Left hindlimb (tissue), 1 donor: ENCODE measurements at places on chromosomes 4 and X.

GRCh38 chrX:34381241-34381640 is 249.1 kb upstream of the FAM47A start:
- DNase-seq, result no peak

- DNase-seq, result no peak
Measured at GRCh38 chr4:4521731-4522130, 20.1 kb downstream of the STX18 start.

- no peak for DNase-seq
Measured at GRCh38 chrX:102129473-102129872, 4.0 kb downstream of the TCEAL2 start.

- DNase-seq, result no peak
Measured at GRCh38 chrX:15724911-15725310, 13.2 kb upstream of the CA5B start.

DNA sequence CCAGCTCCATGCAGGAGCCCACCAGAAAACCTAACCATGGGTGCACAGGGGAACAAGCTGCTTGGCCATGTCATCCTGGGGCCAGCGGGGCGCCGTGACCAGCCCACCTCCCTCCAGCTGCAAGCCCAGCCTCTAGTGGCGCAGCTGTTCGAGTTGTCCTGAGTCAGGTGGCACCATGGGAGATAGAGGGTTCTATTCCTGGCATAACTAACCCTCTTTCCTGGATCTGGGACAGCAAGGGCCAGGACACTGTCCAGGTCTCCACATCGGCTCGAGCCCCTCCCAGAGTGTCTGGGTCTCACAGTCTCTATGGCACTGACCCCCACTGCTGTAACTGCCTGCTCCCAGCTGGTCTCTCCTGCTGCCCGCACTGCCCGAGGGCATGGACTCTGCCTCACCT is 16.7 kb downstream of the ABLIM2 start:
- no peak for DNase-seq

DNA sequence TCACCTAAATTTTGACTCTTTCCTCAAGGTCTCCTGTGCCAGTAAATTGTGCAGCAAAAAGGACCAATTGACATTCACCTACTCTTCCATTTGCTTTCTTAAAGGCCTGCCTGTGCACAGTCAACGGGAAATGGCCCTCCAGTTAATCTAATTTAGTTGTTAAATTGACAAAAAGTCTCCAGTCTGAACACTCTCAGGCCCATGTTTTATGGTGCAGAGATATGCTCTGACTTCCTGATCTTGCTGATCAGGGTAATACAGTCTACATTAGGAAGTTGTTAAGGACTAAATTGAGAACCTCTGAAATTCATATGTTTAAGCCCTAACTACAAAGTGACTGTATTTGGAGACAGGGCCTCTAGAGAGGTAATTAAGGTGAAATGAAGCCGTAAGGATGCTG is 133.6 kb upstream of the IL15 start:
- DNase-seq, result no peak

DNA sequence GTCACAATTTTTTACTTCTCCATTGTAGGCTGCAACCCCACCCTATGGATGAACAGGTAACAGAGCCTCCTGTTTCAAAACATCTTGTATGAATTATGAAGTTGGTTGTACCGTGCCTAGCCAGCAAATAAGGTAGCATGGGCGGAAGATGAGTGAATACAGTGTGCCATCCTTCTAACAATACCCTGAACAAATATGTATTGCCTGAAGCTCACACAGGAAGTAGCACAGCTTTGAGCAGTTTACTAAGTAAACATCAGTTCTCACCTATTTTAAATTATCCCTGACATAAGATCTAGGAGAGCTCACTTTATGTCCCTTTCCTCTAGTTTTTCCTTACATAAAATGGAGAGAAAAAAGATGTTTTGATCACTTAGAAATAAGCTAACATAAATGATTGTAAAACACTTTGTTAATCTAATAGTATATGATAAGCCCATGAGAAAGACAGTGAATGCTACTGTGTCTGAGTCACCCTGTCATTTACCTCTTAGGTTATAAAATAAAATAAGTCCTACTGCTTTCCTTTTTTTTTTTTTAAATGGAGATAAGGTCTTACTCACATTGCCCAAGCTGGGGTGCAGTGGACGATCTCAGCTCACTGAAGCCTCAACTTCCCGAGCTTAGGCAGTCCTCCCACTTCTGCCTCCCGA is 36.6 kb downstream of the GRSF1 start:
- DNase-seq, result no peak

DNA sequence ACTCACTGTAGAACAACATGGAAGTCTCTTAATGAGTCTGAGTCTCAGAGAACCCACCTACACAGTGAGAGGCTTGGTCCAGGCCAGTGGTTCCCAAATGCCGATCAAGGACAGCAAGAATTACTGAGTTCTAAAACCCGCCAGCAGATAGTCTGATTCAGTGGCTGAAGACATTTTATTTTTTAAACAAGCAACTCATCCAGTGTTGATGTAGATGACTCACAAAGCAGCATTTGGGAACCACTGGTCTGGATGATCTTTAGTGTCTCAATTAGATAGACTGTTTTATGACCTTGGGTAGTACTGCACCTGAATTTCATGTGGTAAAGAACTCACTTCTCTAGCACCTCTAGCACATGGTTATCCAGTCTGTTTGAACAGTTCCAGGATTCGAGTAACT is 193.6 kb downstream of the FBXW7 start:
- no peak for DNase-seq

GRCh38 chrX:53319614-53320542 is 38.5 kb upstream of the IQSEC2 start:
- no peak for DNase-seq

DNA sequence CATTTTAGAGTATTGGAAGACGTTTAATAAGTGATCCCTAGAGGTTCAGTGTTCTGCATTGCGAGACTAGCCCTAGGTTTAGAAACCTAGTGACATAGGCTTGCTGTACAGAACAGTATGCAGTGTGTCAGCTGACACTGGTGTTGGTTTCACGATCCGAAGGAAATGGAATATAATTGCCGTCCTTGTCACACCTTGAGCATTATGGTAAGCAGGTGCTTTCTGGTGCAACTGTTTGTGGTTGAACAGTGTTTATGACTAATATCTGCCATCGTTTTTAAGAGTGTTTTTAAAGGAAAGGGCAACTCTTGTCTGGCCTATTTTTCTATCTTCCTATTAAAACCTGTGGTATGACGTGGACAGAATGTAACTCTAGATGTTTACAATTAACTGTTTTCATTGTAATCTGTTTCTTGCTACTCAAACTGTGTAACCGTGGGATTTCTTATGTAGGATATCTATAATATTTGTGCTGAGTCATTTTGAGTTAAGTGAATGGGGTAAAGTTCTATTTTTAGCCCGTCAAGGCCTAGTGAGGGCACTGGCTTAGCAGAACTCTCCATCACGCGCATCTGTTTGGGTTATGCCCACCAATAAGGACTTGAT is 53.8 kb upstream of the TBC1D14 start:
- DNase-seq, result no peak

DNA sequence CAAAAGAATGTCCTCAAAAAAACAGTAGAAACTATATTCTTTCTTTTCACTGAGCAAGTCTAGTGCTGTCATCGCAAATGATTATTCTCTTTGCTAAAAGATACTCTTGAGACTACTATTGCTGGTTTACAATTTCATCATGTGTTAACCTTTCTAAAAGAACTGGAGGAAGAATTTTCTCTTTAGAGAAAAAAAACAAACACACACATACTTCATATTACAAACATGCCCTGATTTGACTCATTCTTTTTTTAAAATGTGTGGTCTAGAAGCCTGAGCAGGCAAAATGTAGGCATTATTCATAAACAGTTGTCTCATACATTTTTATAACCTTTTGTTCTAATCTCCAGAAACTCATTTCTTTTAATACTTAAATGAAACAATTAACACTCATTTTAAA is 60.6 kb upstream of the FAT4 start:
- DNase-seq, result no peak

- no peak for DNase-seq
Measured at GRCh38 chr4:117134386-117134785, 49.0 kb upstream of the TRAM1L1 start.

- DNase-seq, result no peak
Measured at GRCh38 chr4:80180743-80181142, 16.6 kb upstream of the PRDM8 start.

DNA sequence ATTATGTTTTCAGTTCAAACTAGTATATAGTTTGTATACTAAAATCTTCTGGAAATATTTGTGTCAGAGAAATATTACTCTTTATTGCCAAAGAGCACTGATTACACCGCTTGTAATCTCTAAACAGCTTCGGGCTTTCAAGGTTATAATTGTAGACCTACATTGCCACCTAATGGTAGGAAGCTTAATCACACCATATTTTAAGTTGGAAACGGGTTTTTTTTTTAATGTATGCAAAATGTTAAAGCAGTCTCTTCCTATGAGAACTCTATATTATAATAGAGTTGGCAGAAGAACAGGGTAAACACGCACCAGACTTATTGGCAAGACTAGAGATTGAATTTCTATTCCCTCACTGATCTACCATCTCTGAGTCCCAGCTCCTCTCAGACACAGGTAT is 19.5 kb upstream of the NFXL1 start:
- no peak for DNase-seq

DNA sequence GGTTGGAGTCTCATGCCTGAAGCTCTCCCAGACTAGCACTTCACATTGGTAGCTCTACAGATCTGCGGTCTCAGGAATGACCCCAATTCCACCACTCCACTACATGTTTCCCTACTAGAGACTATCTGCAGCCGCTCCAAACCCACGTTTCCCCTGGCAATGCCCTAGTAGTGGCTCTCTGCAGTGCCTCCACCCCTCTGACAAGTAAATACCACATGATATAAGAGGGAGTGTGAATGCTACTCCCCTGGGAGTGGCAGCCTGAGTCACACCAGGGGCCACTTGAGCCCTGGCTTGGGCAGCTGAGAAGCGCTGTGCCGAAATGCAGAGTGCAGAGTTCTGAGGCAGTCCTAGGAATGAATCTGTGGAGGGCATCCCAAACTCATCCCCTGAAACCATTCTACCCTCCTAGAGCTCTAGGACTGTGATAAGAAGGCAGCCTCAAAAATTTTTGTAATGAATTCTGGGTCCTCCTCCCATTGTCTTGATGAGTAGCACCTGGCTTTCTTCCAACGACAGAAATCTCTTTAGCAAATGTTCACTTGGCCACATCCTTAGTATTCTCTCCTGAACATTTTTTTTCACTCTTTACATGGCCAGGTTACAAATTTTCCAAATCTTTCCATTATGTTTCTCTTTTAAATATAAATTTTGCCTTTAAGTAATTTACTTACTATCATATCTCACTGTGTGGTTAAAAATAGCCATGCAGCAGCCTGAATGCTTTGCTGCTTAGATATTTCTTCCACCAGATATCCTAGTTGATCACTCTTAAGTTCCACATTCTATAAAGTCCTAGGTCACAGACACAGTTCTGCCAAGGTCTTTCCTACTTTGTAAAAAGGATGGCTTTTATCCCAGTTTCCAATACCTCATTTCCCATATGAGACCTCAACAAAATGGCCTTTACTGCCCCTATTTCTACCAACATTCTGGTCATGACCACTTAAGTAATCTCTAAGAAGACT is 160.2 kb upstream of the CPEB2 start:
- DNase-seq, result no peak

GRCh38 chr4:111812760-111813159 is 332.5 kb upstream of the FAM241A start:
- DNase-seq, result no peak

GRCh38 chrX:50853399-50853798 is 39.4 kb upstream of the SHROOM4 start:
- DNase-seq, result no peak

DNA sequence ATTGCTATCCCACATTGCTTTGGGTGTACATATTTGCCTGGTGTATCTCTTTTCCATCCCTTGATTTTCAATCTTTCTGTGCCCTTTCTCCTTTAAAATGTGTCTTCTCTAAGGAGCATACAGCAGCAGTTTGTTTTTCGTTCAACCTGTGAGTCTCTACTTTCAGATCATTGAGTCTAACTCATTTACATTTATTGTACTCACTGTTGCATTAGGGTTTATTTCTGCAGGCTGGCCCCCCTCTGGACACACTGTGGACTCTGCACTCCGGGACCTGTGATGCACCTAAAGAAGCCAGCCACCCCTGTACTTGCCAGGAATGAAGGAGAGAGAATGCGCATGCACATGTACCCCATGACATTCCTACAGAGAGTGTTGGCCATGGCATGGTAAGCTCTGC is 93.0 kb downstream of the FAM53A start:
- no peak for DNase-seq

DNA sequence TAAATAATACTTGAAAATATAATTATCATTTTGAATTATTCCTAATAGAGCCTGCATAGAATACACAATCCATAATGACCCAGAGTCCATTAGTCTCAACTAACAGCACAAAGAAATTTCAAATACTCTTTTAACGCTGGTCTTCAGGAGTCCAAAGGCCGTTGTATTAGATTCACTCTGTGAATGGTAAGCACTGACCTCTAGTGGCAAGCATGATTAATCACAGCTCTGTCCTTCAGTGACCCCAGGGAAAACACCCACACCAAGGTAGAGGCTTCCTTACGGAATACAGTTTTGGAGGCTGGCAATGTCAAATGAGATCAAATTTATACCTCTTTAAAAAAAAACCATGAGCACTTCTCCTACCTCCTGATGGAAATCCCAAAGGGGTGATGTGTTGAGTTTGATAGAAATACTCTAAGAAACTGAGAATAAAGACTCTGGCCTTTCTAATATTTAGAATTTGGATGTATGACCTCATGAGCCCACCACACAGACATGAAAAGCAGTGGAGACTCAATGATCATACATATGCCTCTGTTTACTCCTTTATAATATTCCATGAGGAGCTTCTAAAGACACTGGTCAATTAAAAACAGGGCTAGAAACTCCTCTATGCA is 147.2 kb upstream of the DKK2 start:
- no peak for DNase-seq

DNA sequence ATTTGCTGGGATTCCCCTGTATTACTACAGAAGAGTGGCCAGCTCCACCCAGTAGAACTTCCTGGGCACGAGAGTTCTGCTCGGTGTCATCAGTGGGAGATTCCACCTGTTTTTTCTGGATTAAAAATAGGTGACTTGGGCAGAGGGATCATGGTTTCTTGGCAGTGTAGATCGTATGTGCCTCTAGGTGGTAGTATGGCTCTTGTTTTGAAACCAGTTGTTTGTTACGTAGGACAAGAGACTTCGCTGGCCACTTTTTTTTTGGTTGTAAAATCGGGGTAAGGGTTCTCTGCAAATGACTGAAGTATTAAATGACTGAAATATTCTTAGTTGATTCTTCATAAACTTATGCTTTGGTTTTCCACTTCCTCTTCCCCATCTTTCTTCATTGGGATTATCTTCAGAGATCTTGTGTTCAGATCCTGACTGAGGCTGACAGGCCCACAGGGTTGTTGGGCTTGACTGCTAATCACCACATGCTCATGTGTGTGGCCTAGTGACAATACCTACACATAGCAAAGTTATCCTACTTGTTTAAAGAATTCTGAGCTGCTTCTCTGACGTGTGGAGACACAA is 43.8 kb upstream of the WDR1 start:
- DNase-seq, result no peak

GRCh38 chr4:26583538-26583864 is 383 bp upstream of the TBC1D19 start:
- DNase-seq, result no peak
